Hepatocyte (in vitro differentiated cells): ENCODE measurements at places on chromosomes 13 and 19.

DNA sequence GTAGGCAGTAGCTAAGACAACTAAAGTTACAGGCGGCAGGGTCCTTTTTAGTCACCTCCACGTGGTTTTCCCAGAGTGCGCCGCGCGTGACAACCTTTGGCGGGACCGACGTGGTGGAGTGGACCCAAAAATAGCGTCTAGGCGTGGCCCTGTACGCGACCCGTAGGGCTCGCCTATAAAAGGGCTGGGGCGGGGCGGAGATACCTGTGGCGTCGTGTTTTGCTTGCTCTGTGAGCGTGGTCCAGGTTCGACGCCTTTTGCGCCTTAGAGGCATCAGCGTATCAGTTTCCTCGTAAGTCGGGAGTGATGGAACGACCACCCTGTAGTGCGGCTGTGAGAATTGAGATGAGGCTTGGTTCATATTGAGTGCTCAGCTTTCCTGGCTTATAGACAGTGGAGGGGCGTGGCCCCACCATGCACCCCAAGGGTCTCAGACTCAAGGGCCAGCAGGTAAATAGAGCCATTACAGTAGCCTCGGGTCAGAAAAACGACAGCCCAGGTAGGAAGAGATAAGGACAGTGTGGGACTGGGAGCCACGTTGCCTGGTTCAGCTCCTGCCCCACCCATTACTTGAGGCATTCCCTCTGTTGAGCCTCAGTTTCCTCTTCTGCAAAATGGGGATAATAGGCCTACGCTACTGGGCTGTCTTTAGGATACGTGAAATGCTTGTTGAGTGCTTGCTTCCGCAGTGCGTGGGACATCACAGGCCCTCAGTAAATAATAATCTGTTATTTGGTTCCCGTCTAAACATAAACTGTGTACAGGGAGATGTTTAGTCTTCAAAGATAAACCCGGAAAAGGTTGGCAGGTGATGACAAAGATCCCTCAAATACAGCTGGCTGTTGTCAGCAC lies 693 bp upstream of the TMED1 start:
- peak; percentile 91 for DNase-seq

- peak; percentile 70 for DNase-seq
These were observed 10.1 kb downstream of the GRIN2D start for GRCh38 chr19:48403606-48404005.

GRCh38 chr19:6481541-6482342 lies at the start of gene DENND1C:
DENND1C (minus strand) TSS chr19:6481787; CDS start chr19:6481695, 92 bp downstream.
- DNase-seq: peak; percentile 45

DNA sequence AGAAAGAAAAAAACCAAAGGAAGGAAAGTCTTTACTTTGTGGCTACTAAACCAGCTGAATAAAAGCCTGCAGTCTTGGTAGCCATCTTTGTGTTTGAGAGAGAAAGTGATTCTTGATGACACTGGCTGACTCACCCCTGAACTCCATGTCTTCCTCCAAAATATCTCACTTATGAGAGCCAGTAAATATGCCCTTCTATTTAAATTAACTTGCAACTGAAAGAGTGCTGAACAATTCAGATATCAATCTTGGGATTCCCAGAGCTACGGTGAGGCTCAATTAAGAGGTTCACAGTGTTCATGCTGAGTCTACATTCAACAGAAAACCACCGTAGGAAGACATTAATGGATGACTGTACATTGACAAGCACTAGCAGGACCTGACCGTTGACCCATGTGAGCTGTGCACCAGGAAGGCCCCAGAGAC lies 57.9 kb downstream of the KCTD12 start:
- no peak for DNase-seq

DNA sequence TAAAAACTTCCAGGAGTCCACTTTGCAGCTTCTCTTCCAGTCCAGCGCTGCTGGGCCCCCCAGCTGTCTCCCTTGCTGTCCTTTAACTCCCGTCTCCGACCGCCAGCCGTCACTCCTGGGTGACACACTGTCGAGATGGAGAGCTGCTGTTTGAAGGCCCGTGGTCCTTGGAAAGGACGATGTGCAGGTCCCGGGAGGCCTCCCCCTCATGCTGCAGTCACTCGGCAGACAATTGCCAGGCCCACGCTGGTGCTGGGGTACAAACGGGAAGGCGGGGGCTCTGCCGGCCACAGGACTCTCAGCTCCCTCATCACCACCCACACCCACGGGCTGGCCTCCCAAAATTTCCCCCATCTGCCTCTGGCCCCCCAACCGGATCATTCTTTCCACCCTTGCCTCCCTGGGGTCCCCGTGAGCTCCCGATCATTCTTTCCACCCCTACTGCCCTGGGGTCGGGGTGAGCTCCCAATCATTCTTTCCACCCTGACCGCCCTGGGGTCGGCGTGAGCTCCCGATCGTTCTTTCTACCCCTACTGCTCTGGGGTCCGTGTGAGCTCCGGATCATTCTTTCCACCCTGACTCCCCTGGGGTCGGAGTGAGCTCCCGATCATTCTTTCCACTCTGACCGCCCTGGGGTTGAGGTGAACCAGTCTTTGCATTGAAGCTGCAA lies 16.0 kb upstream of the ZNF554 start:
- DNase-seq: no peak

- no peak for DNase-seq
These were observed 67.5 kb downstream of the LATS2 start for GRCh38 chr13:20993661-20994440.

DNA sequence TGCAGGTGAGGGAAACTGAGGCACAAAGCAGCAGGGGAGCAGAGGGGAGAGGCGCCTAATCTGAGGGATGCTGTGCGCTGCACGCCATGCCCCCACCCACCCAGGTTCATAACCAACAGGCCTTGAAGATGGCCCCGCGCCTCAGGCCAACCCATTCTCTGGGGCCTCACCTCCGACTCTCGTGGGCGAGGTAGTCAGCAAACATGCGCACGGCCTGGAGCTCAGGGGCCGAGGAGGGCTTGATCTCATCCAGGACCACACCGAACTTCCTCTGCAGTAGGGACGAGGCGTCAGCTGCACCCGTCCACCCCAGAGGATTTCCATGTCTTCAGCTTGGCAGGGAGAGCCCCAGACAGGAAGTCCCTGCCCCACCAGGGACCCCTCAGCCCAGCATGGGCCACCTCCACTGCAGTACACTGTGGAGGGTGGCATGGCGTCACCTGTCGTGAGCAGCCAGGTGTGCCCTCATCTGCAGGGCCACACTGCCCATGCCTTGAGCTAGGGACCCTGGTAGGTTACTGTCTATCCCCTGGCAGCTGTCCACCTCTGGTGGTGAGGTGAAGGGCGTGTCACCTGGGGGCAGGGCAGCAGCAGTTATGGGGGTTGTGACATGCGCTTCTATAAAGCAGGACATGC lies 8.3 kb downstream of the COPE start:
- no peak for DNase-seq
